OCI-M1 (cell line): ENCODE measurements at places on chromosomes 13 and 19.

GRCh38 chr13:79384022-79384610, 21.9 kb downstream of the RBM26 start:
- no peak for DNase-seq

- DNase-seq: no peak
Measured at GRCh38 chr13:27118428-27119054, 53.1 kb downstream of the USP12 start.

DNA sequence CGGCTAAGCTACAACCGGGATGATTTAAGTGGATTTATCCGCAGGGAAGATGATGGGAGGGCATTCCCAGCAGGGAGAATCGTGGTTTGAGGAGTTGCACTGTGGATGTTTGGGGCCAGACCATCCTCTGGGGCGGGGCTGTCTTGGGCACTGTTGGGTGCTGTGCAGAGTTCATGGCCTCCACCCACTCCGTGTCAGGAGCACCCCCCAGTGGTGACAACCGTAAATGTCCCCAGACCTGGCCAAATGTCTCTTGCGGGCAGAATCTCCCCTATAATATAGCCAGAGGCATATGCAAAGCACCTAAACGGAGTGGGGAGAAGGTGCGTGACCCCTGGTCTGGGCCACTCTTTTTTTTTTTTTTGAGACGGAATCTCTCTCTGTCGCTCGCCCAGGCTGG, 40.2 kb downstream of the SMIM24 start:
- DNase-seq: peak; percentile 26

GRCh38 chr13:96053003-96053703, at the start of gene UGGT2:
Gene UGGT2 (minus strand): TSS chr13:96053401. CDS start chr13:96053312, 89 bp downstream.
- peak; percentile 97 for DNase-seq

DNA sequence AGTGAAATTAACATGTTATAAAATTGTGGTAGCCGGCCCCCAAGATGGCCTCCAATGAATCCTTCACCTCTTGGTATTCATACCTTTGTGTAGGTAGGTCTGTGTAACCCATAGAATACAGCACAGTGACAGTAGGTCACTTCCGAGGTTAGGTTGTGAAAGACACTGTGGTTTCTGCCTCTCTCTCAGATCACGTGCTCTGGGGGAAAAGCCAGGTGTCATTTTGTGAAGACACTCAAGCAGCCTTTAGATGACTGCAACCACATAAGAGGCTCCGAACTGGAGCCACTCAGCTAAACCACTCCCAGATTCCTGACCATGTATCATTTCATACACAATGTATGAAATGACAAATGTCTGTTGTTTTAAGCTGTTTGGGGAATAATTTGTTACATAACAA, 9.8 kb upstream of the USPL1 start:
- DNase-seq: no peak

GRCh38 chr13:73055813-73056564, 2.8 kb upstream of the KLF5 start:
- no peak for DNase-seq

DNA sequence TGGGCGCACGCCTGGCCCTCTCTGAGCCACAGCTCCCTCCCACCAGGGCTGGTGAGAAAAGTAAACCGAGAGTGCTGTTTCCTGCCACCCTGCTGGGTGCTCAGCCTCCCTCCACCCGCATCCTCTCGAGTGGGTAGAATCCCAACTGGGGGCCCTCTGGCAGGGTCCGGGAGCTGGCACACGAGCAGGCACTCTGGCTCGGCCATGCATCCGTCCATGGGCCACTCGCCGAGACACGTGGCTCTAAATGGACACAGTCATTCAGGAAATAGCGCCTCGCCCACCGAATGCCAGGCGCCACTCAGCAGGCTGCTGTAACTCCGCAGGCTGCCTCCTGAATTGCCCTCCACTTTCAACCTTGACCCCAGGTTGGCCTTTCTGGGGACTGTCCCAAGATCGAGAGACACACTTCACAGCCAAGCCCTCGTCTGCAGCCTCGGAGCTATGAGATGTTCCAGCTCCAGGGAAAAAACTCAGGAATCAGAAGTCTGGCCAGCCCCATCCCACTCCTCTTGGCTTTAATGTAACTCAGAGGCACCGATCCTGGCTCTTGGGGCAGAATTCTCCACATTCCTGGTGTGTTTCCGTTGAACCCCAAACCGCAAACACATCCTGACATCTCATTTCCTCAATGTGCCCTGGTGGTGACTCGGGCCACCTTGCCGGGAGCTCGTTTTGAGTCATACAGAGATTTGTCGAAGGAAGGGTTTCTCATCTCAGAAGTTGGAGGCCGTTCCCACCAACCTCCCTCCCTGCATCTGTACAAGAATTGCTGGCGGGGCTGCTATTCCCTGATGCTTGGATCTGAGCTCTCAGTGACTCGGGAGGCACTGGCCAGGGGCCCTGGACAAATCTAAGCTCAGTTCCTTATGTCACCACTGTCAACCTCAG, 14.1 kb downstream of the KLF2 start:
- no peak for DNase-seq

GRCh38 chr13:73603646-73604045, 530.6 kb downstream of the KLF12 start:
- no peak for DNase-seq

DNA sequence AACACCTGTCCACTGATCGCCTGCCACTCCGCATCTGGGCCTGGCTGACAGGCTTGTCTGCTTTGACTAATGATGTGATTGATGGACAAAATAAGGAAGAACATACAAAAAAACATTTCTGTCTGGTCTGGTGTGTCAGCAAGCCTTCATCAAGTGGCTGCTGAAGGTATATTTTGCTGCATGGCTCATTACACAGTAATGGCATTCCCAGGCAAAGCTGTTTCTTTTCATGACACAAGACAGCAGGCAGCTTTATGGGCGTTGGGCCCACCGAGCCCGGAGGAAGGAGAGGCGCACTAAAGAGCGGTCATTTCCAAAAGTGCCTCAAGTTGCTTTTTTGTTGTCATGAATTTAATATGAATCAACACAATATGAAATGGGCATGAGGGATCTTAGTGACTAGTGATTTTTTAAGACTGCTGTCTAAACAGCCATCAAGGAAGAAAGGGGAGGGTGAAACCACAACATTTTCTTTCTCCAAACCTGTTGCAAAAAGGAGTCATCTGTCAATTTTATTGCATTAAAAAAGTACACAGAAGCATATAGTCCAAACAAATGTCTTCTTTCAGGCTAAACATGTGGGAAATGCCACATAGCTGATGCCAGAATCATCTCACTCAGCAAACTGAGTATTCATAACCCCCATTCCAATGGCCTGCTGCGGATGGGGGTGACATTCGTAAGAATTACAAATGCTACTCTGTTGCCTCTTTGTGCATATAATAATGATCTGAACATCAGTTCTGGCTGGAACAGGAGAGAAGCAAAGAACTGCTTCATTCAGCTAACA, 476.6 kb downstream of the ZNF536 start:
- DNase-seq: no peak

DNA sequence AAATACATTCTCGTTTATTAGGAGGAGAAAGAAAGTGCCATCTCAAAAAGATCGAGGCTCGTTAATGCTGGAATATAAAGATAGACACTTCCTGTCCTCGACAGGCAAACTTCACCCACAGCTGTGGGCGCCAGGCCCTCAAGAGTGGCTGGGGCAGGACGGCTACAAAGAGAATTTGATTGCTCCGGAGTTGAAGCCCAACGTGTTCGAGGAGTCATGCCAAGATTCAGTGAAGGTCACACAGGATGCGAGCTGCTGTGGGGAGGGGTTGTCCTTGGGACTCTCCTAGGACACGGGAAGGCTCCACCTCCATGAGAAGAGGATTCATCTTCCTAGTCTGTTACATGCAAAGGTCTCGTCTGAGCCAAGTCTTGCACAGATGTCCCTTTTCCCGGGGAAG, 16.3 kb upstream of the PTPRS start:
- DNase-seq: no peak

DNA sequence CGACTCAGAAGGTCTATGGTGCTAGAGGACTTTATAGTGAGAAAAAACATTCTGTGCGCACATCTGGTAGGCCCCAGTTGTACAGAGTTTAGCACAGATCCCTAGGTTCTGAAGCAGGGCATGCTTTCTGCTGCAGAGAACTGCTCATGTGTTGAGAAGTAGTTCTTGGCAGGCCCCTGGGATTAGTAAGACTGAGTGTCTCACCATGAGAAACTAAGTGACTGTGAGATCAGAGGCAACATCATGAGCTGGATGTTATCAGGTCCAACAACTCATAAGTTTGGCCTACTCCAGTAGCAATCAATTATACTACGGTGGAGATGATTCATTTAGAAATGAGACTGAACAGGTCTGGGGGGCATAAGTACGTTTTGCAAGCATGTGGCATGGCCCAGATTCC, 507.4 kb upstream of the KLF12 start:
- no peak for DNase-seq

DNA sequence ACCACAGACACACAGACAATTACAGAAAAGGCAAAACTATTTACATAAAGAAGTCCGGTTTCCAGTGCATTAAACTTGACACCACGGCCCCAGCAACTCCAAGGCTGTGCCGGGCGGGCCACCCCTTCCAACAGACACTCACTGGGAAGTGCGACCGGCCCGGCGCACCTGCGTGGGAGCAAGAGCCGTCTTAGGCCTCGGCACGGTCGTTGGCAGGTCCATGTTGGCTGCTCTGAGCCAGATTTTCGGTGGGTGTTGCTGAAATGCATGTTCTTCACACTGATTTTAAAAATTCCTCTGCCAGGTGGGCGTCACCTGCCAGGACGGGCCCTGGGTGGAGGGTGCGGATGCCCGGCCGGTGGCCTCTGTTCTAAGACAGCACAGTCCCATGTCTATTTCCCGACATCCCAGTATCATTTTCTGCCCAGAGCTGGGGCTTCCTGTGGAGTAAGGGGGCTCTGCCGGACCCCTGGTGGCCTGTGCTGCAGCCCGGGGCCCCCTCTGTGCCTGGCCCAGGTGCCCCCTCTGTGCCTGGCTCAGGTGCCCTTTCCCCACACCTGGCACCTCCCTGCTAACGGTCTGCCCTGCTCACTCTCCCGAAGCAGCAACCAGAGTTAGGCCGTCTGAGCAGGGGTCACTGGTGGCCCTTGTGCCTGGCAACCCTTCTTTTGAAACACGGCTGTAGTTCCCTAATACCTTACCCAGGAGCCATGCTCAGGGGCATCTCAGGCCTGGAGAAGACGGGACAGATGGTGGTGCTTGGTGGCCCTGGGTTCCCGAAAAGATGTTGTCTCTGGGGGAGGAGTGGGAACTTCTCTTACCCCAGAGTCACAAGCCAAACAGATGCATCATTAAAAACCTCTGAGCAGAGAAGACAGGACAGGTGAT, 9.2 kb downstream of the TMEM255B start:
- DNase-seq: no peak

DNA sequence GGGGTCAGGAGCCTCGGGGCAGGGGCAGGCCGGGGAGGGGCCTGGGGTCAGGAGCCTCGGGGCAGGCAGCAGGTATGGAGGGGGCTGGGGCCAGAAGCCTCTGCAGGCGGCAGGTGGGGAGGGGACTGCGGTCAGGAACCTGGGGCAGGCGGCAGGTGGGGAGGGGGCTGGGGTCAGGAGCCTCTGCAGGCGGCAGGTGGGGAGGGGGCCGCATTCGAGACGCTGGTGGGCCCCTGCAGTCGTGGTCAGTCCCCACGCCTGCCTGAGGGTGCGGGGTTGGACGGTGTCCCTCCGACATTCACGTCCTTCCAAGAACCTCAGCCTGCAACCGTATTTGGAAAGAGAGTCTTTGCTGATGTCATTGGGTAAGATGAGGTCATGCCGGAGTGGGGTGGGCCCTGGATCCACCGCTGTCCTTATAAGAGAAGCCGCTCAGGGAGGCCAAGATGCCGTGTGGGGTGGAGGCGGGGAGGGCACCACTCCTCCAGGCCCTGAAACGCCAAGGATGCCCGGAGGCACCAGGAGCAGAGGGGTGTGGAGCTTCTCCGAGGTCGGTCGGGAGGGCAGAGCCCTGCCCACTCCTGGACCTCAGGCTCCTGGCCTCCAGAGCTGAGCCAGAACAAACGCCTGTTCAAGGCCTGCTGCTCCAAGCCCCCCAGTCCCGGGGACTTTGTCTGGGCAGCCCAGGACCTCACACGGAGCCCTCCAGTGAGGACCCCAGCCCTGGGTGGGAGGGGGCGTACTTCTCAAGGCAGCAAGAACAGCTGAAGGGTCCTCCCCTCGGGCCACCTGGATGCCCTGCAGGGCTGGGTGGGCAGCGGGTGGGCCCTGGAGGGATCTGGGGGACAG, 30.1 kb downstream of the PIP5K1C start:
- DNase-seq: no peak

- peak; percentile 48 for DNase-seq
Measured at GRCh38 chr13:112894423-112894672, 74.7 kb upstream of the MCF2L start.

- DNase-seq: no peak
Measured at GRCh38 chr13:77040076-77040475, 13.1 kb upstream of the FBXL3 start.

DNA sequence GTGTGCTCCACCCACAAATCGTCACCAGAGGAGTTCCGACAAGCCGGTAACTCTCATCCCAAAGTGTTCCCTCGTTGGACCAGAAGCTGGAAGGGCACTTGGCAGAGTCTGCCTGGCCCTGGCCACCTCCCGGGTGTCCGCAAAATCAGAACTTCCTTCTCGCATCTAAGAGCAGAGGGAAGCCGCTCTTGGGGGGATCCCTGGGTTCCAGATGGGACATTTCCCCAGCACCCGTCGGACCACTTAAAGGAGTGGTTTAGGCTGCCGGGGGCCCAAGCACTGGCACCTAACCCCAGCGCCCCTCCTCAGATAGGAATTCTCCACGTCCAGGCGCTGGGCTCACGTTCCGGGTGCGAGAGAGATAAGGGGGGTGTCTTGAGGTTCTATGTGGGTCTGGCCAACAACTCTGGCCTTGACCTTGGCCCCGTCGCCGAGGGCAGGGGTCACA, 857 bp upstream of the MAP2K7 start:
- DNase-seq: peak; percentile 56

GRCh38 chr13:66781241-66781640, 448.9 kb downstream of the PCDH9 start:
- DNase-seq: no peak

- no peak for DNase-seq
Measured at GRCh38 chr13:113483504-113484293, 6.8 kb downstream of the DCUN1D2 start.
